Stimulated activated CD4-positive, alpha-beta T cell treated with anti-CD3 and anti-CD28 coated beads, Interleukin-12 subunit alpha, Interleukin-12 subunit beta, amount 100 ng/mL, for 4 hours (primary cell): ENCODE measurements at places on chromosomes 1 and 21.

GRCh38 chr1:62234688-62235087 is 40.0 kb downstream of the L1TD1 start:
- no peak for DNase-seq

DNA sequence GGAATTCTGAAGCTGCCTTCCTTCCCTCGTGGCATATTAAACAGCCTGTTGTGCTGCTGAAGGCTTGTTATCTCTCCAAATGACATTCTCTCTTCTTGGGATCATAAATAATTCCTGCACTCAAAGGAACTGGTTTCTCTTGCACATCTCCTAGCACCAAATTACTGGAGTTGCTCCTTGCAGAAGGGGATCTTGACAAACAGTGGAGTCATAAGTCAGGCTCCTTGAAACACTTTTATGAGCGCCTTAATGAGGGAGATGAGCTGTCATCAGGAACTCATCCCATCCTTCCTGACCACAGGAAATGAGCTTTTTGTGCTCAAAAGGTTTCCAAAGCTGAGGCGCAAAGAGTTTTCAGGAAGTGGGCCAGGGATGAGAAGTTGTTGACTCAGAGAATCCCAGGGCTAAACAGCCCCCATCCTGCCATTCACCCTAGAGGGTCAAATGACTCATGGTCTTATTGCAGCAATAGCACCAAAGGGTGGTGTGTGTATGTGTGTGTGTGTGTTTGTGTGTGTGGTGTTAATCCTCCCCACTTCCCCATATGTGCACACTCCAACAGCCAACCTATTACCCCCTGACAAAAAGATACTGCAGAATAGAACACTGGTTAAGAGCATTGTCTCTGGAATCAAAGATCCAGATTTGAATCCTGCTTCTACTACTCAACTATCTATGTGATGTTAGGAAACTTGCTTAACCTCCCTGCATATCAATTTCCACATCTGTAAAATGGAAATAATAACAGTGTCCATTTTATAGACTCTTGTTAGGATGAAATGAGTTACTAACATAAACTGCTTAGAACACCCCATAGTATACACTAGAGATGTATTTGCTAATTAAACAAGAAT is 2.8 kb upstream of the PHC2 start:
- DNase-seq: no peak

- no peak for DNase-seq
These were observed 1.6 kb downstream of the KDM1A start for GRCh38 chr1:23020706-23021405.

GRCh38 chr1:240341365-240342250 is 249.9 kb downstream of the FMN2 start:
- no peak for DNase-seq

DNA sequence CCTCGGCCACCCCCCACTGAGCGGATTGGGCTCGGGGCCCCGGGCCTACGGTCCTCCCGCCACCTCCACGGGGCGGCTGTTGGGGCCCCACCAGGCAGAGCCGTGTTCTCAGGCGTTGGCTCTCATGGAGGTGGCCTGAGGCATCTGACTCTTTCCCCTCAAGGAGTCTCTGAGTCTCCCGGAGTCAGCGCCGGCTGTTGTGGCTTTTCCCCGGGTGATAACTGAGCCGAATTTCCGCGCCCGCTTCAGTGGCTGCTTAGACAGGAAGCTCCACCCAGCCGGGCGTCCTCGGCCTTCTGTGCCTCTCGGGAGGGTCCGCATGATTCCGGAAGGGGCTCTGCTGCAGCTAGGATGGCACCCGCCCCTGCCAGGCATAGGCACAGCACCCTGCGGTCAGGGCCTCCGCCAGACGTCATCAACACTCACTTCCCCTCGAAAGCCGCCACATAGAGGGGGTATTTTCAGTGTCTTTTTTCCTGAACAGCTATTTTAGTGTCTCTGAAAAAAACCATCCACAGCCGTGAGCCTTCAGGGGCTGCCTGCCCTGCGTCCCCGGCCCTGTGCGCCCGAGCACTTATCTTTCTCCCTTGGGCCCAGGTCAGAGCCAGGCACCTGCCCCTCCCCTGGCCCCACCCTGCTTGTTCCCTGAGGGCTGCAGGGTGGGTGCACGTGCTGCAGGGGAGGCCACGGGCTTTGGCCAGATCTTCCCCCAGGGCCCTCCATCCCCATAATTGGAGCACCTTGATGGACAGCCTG is 72.9 kb downstream of the SKI start:
- DNase-seq: peak; percentile 71

DNA sequence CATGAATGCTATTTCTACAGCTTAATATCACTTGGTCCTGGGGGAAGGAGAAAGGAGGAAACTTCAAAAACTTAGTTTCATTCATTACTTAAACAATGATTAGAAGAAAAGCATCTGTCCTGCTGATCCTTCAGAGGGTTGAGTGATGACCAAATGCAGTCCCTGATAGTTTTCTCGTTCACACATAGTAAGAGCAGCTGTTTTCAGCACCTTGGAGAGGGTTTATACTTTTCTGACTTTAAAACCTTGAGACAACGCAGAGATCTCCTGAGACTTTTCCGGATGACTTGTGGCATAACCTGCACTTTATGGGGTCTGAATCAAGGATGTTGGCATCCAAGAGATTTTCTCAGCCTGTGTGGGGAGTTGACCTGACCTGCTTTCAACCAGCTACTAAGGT is 94.0 kb upstream of the KCND3 start:
- DNase-seq: no peak

DNA sequence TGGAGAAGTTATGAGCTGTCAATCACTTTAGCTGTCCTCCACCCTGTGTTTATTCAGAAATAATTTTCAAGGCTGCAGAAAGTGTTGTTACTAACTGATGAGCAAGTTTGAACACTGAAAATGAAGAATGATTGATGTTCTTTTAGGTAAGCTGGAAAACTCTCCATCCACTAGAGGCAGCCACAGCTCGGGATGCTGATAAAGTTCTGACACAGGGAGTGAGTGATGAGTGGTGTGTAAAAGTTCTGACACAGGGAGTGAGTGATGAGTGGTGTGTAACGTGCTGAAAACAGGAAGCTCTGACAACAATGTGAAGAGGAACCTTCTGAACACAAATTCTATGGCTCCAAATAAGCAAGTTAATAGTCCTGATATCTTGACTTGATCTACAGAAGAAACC is 197.5 kb upstream of the PTBP2 start:
- no peak for DNase-seq

- no peak for DNase-seq
These were observed 13.2 kb upstream of the ZP4 start for GRCh38 chr1:237903961-237904360.

DNA sequence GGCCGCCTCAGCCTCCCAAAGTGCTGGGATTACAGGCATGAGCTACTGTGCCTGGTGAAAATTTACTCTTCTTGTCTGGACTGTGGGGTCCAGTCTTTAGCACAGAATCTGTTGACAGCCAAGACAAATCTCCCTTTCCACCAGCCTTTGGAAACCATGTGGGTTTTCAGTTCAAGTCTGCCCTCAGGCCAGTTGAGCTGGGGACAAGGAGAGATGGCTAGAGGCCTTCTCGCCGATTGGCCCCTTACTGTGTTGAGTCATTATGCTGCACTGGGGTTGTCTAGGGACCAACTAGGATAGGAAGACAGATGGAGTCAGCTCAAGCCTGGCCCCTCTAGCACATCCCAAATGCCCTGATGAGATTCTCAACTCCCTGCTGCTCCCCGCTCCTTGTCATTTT is 8.6 kb upstream of the NKAIN1 start:
- DNase-seq: no peak

- peak; percentile 10 for DNase-seq
These were observed 5.2 kb downstream of the H6PD start for GRCh38 chr1:9239622-9240401.

GRCh38 chr1:49013079-49013478 is 236.4 kb upstream of the BEND5 start:
- no peak for DNase-seq

DNA sequence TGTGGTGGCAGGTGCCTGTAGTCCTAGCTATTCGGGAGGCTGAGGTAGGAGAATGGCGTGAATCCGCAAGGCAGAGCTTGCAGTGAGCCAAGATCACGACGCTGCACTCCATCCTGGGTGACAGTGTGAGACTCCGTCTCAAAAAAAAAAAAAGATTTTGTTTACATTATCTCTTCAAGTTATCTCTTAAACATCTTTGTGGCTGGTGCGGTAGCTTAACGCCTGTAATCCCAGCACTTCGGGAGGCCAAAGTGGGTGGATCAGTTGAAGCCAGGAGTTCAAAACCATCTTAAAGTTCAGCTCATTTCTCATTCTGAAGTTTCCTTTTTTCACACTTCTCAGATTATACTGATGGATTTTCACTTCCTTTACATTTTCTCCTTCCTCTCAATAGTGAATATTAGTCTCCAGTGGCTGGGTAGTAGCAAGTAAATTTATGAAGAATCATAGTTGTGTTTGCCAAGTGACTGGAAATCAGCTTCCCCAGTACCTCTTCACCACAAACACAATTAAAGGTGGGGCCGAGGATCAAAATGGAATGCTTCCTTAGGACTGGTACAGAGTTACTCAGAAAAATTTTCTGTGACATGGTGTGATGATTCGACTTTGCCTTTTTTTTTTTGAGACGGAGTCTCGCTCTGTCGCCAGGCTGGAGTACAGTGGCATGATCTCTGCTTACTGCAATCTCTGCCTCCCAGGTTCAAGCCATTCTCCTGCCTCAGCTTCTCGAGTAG is 13.8 kb downstream of the PIP5K1A start:
- DNase-seq: no peak

DNA sequence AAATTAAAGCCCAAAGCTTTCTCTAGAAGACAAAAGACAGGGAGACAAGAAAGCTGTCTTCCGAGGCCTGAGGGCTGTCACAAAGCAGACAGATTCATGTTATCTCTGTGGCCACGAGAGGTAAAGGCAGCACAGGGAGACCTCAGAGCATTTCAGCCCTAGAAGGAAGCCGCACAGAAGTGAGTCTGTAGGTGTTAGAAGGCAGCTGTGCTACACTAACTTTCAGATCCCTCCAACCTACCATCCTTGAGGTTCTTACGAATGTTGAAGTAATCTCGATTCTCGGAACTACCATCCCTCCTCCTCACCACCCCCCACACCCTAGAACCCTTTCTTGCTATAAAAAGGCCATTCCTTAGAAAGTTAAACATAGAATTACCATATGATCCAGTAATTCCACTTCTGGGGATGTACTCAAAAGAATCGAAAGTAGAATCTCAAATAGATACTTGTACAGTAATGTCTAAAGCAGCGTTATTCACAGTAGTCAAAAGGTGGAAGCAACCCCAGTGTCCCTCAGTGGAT is 21.5 kb upstream of the LYST start:
- DNase-seq: peak; percentile 42

DNA sequence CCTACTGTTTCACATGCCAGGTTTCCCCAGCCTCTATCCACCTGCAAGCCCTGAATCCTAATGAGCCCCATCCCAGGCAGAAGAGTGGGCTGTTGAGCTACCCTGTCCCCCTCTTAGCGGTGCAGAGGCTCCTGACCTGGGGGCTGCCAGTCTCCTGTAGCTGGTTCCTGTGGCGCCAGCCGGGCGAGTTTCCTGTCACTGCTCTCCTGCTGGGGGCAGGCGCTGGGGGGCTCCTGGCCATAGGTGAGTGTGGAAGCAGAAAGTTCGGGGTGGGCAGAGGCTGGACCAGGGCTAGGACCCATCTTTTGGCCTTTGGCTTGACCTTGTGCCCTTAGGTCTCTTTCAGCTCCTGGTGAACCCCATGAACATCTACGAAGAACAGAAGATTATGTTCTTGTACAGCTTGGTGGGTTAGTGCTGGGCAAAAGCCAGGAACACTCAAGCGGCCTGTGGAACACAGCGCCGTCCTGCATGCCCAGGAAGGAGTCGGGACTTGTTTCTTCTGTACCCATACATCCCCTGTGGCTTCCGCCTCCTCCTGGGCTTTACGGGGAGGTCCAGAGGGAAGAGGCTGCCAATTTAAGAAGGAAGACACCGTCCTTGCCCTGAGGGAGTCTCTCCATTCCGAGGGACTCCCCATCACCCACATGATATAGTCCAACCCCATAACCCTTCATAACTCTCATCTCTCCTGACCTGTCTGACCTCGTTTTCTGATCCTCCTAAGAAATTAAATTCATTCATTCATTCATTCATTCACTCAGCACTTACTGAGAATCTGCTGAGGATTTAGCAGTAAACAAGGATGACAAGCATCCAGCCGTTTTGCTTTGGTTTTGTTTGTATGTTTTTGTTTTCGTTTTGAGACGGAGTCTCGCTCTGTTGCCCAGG is 939 bp downstream of the DCST1 start:
- no peak for DNase-seq

GRCh38 chr21:14602382-14602958 is 56.4 kb upstream of the SAMSN1 start:
- DNase-seq: no peak

GRCh38 chr1:70101231-70101630 is 104.1 kb downstream of the LRRC40 start:
- DNase-seq: no peak

DNA sequence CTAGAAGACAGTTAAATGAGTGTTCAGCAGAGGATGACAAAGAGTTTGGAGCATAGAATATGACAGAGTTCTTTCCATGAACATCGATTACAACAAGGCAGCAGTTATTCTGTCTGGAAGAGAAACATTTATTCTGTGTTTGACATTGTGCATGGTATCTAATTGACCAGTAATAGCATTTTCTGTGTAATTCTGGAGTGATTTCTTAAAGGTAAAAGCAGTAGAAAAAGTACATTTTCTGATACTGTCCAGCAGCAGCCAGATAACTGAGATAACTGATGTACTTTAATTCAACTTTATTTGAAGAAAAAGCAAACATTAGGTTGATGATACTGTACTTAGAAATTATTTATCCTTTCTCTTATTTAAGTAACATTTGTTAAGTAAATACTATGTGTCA is 497.1 kb downstream of the AGBL4 start:
- no peak for DNase-seq

GRCh38 chr1:46936788-46937187 is 4.5 kb downstream of the CYP4A11 start:
- DNase-seq: no peak

GRCh38 chr1:168917309-168917708 is 188.3 kb upstream of the DPT start:
- no peak for DNase-seq

- DNase-seq: no peak
These were observed 1573.5 kb downstream of the BRINP3 start for GRCh38 chr1:188904201-188904600.

DNA sequence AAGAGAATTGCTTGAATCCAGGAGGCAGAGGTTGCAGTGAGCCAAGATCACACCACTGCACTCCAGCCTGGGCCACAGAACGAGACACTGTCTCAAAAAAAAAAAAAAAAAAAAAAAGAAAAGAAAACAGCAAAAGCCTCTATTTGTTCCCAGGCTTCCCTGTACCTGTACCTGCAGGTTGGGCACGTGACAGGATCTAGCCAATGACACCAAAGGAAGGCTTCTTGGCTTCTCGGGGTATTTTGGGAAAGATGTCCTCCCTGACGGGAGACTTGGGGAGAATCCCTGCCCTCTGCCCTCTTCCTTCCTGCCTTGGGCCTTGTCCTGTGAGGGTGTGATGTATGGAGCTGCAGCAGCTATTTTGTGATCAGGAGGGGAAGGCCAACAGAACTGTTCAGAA is 22.8 kb downstream of the TMCO4 start:
- no peak for DNase-seq

DNA sequence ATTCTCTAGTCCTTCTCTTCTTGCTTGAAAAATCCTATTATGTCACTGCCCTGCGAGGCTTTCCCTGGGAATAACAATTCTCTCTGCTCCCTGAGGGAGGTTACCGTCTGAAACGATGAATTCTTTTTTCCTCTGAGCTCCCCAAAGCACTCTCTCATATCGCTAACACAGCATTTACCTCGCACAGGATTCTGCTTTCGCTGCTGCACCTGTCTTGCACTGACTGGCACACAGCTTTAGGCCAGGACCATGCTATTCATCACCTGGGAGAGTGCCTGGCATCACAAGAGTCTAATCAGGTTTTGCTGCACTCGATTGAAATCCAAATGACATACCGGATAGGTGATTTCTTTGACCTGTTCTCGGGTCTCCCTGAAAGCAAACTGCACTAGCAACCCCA is 52.8 kb upstream of the GNG4 start:
- DNase-seq: no peak
